ENCODE measurements at places on chromosomes 3 and 15. TPM values are rescaled to one million over a fixed set of nuclear protein-coding genes. Genes with fewer than 3 reads are reported as not detected.

DZIP1L gene
- total RNA-seq, result 6.5 TPM

RAB43 gene
- total RNA-seq, result 2.8 TPM

MELTF gene
- total RNA-seq, result 66.3 TPM

FAM227B gene
- total RNA-seq, result 0.80 TPM

LMAN1L gene
- total RNA-seq, result not detected

PATL2 gene
- 0.07 TPM for total RNA-seq

CIDEC gene
- 6.6 TPM for total RNA-seq

ZNF620 gene
- total RNA-seq, result 1.8 TPM

RARB gene
- total RNA-seq, result 10.2 TPM

GPR15 gene
- not detected for total RNA-seq

NR1I2 gene
- not detected for total RNA-seq

NPAP1 gene
- total RNA-seq, result not detected

NR2E3 gene
- total RNA-seq, result 0.15 TPM

AHSG gene
- not detected for total RNA-seq

ABHD17C gene
- 35.2 TPM for total RNA-seq

FOXB1 gene
- total RNA-seq, result not detected

ARGFX gene
- not detected for total RNA-seq

TMEM108 gene
- not detected for total RNA-seq

TMEM266 gene
- total RNA-seq, result not detected

GPR62 gene
- not detected for total RNA-seq

TM4SF18 gene
- 27.6 TPM for total RNA-seq

PCBP4 gene
- 14.6 TPM for total RNA-seq

PPP1R14D gene
- 0.28 TPM for total RNA-seq

RBPMS2 gene
- total RNA-seq, result 9.5 TPM

SUCNR1 gene
- total RNA-seq, result 0.17 TPM

TM6SF1 gene
- not detected for total RNA-seq

SERPINI1 gene
- 1.9 TPM for total RNA-seq

PROS1 gene
- total RNA-seq, result 9.7 TPM

ZNF860 gene
- total RNA-seq, result 1.2 TPM

THRB gene
- 1.8 TPM for total RNA-seq

CPN2 gene
- total RNA-seq, result not detected

TGM5 gene
- not detected for total RNA-seq

SELENOS gene
- total RNA-seq, result 148 TPM

CP gene
- 5.3 TPM for total RNA-seq

PIGZ gene
- total RNA-seq, result 1.6 TPM

THBS1 gene
- total RNA-seq, result 34.1 TPM

ANKUB1 gene
- total RNA-seq, result not detected

FGD5 gene
- total RNA-seq, result not detected

GOLGA6L4 gene
- 1.1 TPM for total RNA-seq

SOX14 gene
- not detected for total RNA-seq

SCG5 gene
- 2.5 TPM for total RNA-seq

ATP13A4 gene
- not detected for total RNA-seq

GPR171 gene
- total RNA-seq, result not detected

CYP1A1 gene
- total RNA-seq, result 1.9 TPM

ADAMTSL3 gene
- 0.25 TPM for total RNA-seq

GOLGA6D gene
- 0.12 TPM for total RNA-seq

TPRG1 gene
- total RNA-seq, result 0.38 TPM
